Cerebellar nuclear complex (tissue), 1 donor: ENCODE measurements at places on chromosomes 13 and 19.
A peak's percentile ranks its signal among the peaks of the same experiment; 100 is the strongest.

DNA sequence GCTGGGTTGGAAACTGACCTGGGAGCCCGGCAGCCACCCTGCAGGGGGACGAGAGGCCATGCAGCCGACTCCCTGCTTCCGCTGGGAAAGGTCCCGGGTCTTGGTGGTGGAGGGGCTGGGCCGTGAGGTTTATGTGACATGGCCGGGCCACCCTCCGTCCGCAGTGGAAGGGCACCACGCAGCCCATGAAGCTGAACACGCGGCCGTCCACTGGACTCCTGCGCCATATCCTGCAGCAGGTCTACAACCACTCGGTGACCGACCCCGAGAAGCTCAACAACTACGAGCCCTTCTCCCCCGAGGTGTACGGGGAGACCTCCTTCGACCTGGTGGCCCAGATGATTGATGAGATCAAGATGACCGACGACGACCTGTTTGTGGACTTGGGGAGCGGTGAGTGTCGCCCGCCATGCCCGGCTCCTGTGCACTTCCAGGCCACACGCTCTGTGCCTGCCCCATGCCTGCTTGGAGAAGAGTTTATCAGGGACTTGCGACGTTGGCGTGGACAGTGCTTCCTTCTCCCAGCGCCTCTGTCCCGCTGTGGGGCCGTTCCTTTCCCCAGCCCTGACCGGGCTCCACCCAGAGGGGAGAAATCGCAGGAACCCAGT, 27.2 kb downstream of the DOT1L start:
- DNase-seq = no peak

DNA sequence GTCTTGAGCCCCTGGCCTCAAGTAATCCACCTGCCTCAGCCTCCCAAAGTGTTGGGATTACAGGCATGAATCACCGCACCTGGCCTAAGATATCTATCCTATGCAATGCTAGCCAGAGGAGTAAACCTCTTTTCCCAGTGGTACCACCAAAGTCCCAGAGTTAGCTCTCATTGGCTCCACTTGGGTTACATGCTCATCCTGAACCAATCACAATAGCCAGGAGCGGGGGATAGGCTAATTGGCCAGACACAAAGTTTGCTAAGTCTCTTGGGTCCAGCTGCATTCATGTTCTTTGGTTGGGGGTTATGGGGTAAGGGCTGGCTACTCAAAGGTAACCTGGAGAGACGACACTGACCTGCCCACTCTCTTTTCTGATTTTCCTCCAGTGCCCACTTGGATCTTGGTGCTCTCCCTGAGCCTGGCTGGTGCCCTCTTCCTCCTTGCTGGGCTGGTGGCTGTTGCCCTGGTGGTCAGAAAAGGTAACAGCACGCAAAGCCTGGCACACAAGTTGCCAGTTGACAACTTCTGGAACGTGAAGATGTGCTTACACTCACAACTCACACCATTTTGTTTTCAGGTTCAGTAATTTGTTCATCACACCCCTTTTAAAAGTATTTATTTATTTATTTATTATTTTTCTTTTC, 7.8 kb downstream of the C19orf38 start:
- no peak for DNase-seq

GRCh38 chr19:44512326-44513298, 12.3 kb upstream of the ZNF180 start:
- DNase-seq = no peak

DNA sequence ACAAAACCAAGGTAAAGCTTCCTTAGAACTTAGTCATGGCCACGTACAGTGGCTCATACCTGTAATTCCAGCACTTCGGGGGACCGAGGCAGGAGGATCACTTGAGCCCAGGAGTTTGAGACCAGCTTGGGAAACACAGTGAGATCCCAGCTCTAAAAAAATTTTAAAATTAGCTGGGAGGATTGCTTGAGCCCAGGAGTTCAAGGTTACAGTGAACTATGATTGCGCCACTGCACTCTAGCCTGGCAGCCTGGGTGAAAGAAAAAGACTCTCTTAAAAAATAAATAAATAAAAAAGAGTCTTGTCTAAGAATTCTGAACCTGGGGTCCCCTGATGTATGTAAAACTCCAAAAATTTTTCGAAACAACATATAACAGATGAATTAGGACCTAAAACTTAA, 34.9 kb downstream of the N4BP2L2 start:
- no peak for DNase-seq

GRCh38 chr19:49837425-49837824, 13.5 kb upstream of the PTOV1 start:
- DNase-seq = no peak

GRCh38 chr19:36092566-36092965, 18.4 kb upstream of the OVOL3 start:
- no peak for DNase-seq

DNA sequence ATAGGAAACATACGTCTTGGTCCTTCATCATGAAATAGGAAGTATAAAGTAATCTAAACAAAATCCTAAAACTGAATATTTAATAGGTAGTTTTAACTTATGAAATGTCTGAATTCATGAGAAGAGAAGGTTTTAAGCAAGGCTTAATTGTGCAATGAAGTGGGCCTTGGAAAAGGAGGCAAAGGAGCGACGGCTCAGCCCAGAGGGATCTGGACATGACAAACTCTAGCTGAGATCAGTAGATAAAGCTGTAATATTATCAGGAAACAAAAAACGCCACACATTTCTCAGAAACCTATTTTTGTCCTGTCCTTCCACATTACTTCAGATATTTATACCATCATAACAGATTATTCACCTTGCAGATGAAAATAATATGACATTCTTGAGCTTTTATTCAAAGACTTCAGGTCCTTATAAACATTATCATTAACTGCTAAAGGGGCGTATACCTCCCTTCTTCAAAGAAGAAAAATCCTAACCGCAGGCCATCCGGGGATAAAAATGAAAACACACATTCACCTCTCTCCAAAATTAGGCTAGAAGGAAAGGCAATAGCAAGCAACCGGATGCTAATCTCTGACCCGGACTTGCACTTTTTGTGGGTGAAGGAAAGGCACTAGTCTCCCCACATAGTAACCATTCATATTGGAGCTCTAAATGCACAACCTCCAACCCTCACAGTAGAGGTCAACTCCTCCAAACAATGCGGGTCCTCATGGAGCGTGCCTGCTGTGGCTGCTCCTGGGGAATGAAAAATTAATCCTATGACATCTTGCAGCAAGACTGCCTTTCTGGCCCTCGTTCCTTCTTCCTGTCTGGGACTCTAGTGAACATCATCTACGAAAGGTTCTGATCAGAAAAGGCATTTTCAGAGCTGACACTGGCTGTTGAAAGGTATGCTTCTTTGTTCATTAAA, 108.8 kb downstream of the TBC1D4 start:
- DNase-seq = no peak

DNA sequence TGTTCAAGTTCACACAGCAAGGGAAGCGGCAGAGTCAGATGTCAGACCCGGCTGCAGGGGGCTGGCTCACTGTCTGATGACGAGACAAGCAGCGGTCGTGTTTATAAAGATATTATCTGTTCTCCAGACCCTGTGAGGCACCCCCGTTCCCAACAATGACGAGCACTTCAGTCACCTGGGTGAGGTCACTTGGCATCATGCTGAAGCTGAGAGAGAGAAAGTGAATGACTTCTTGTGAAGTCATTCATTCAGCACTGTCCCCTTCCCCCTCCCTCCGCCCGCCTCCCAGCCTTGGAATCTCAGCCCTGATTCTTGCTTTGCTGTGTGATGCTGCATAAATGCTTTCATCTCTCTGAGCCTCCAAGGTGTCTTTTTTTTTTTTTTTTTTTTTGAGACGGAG, 4.9 kb upstream of the LYPD3 start:
- DNase-seq = no peak

- DNase-seq = no peak
Observed at GRCh38 chr19:43765109-43765876, 10.5 kb upstream of the SMG9 start.

DNA sequence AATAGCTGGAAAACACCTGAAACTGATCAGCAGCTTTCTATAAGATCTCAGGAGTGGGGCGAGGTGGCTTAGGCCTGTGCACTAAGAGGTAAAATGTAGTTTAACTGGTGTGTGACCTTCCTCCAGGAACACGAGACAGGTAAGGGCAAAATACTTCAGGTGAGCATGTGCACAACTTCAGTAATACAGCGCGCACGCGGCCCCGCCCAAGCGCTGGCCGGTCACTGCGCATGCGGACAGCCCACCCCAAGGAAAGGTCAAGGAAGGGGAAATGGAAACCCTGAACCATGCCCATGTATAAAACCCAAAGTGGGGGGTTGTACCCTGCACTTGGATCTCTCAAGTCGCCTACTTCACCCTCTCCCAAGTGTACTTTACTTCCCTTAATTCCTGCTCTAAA, 49.4 kb upstream of the ARHGEF7 start:
- DNase-seq = no peak

DNA sequence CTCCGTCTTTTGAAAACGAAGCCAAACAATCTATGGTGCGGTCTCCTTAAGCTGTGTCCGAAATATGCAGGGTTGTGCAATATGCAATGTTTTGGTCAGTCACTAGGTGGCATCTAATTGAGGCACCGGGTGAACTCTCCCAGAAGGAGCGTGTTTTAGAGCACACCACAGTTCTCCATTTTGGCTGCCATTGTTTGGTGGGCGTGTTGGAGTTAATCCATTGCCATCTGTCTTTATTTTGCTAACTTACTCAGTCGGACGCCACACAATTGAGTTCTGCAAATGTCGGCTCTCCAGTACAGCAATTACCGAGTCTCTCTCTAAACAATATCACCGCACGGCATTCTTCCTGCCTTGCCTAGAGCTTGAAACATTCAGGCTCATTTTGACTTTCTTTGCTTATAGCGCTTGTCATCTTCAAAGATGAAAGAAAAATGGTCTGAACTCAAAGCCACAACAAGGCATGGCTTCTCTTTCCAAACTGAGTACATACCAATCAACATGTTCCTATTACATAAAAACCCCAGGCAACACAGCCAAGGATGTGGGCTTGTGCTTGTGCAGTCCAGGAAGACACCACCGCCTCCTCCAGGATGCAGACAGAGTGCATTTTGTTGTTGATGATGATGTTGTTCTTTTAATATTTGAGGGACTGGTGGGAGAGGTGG, 182.0 kb upstream of the SERP2 start:
- peak; percentile 68 for DNase-seq

- no peak for DNase-seq
Observed at GRCh38 chr13:73140801-73141200, 82.0 kb downstream of the KLF5 start.

- no peak for DNase-seq
Observed at GRCh38 chr13:114140906-114141250, 8.5 kb upstream of the RASA3 start.

GRCh38 chr13:27014406-27015359, 156.9 kb downstream of the USP12 start:
- no peak for DNase-seq

- no peak for DNase-seq
Observed at GRCh38 chr19:8336660-8337059, 6.4 kb downstream of the KANK3 start.

- no peak for DNase-seq
Observed at GRCh38 chr13:109867766-109868165, 81.4 kb upstream of the IRS2 start.

- no peak for DNase-seq
Observed at GRCh38 chr19:18699403-18700054, 16.0 kb downstream of the CRTC1 start.

DNA sequence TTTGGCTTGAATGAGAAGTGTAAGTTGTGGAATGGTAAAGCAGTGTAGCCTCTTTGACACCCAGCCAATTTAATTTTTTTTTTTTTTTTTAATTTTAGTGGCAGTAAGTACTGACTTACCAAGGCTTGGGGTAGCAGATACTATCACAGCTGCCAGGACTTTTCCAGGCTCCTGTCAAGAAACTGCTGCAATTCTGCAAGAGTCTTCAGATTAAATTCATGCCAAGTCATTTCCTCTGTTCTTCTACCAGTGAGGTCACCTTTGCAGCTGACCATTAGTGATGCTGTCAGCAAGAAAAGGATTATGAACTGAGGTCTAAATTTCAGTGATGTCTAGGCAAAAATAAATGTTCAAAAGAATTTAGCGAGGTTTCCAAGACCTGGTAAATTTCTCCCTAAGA, 91.2 kb downstream of the GGACT start:
- no peak for DNase-seq

DNA sequence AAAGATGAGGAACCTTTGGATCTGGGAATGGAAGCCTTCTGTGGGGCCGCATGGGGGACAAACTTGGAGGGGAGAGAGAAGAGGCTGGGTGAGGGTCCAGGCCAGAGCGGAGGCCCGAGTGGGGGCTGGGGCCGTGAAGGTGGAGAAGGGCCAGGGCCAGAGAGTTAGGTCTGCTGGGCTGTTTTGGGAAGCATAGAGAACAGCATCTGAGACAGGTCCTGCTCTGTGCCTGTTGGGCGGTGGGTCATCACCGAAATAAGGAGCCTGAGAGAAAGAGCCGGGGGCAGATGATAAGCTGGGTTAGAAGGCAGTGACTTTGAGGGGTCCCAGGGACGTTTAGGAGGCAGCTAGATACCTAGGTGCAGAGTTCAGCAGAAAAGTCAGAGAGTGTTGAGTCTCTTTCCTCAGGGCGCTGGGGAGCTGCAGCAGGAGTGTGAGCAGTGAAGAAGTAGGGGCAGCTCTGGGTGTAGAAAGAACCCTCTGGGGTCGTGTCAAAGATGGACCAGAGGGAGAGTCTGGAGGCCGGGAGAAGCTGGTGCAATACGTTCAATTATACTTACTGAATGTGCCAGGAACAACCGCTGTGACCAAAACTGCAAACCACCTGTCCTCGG, 2.7 kb downstream of the SPACA6 start:
- DNase-seq = no peak

DNA sequence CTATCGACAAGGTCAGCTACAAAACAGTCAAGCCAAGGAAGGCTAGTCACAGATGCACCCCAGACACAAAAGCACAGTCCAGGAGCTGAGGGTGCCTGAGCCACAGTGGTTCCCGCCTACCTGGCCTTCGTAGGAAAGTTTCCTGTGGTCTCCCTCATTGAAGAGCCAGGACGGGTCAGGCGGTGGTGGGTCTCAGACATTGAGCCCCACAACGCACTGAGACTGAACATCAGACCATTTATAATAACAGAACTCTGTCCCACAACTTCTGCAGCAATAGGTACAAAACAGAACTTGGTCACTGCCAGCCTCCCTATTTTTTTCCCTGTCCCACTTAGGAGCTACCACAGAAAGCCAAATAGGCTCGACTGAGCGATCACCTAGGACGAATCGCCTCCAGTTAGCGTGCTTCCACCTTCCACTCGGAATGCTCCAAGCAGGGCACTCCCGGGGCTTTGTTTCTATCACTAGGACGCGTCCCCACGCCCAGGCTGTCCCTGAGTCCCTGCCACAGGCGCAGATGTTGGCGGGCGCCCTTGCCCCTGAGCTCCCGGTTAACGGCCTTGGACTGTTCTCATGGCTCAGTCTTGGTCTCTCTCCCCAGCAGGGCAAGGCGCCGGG, 640 bp upstream of the ZNF544 start:
- DNase-seq = no peak

DNA sequence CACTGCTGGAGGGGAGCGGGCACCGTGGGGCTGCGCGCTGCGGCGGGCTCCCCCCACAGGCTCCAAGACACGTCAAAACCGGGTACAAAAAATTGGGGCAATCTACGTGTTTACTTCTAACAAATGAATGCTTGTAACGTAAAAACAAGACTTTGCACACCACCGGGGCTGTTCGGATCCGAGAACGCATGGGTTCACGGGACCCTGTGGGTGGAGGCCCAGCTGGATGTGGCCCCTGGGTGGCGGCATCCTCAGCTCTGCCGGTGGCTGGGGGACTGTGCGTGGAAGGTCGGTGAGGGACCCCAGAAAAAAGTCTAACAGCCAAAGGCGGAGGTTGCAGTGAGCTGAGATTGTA, 10.3 kb upstream of the SLC7A10 start:
- no peak for DNase-seq

GRCh38 chr19:14395262-14395661, 14.0 kb downstream of the ADGRE5 start:
- no peak for DNase-seq
